AG10803 (cell line): ENCODE measurements at places on chromosomes 7 and 10.

- no peak for DNase-seq
Observed at GRCh38 chr7:16942929-16943509, 61.2 kb upstream of the AGR3 start.

DNA sequence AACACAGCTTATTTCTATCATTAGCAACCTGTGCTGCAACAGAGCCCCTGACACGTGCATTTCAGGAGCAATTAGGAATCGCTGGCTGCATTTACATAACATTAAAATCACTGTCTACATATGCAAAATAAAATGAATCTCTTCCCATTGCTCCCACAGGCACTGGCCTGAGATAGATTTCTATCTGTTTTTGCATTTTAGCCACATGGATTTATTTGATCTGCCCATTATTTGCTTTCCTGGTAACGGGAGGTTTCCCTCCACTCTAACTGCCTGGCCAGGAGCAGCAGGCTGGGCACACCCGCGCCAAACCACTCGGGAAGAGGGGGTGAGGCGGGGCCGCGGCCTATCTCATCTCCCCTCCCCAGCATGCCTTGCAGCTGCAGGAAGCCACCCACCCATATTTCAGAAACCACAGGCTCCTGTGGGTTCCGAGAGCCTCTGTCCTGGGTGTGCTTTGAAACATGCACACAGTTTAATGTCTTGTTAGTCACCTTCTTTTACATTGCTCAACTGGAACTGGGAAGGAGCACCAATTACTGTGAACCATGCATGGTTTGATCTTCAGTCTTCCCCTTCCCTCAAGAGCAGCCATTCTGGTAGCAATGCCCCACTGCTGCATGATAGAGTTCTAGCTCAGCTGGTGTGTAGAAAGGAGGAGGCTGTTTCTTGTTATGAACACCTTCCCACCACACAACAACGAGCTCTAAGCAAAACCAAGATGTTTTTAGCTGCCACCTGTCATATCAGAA is 37.7 kb upstream of the IKZF1 start:
- no peak for DNase-seq

GRCh38 chr7:80150611-80151273 is 16.1 kb downstream of the GNAI1 start:
- peak; percentile 82 for DNase-seq

- no peak for DNase-seq
Observed at GRCh38 chr7:46290374-46291049, 369.4 kb upstream of the IGFBP3 start.

GRCh38 chr7:2243458-2243857 is 1.4 kb downstream of the NUDT1 start:
- no peak for DNase-seq

GRCh38 chr7:11474902-11475585 is 357.0 kb downstream of the THSD7A start:
- no peak for DNase-seq

DNA sequence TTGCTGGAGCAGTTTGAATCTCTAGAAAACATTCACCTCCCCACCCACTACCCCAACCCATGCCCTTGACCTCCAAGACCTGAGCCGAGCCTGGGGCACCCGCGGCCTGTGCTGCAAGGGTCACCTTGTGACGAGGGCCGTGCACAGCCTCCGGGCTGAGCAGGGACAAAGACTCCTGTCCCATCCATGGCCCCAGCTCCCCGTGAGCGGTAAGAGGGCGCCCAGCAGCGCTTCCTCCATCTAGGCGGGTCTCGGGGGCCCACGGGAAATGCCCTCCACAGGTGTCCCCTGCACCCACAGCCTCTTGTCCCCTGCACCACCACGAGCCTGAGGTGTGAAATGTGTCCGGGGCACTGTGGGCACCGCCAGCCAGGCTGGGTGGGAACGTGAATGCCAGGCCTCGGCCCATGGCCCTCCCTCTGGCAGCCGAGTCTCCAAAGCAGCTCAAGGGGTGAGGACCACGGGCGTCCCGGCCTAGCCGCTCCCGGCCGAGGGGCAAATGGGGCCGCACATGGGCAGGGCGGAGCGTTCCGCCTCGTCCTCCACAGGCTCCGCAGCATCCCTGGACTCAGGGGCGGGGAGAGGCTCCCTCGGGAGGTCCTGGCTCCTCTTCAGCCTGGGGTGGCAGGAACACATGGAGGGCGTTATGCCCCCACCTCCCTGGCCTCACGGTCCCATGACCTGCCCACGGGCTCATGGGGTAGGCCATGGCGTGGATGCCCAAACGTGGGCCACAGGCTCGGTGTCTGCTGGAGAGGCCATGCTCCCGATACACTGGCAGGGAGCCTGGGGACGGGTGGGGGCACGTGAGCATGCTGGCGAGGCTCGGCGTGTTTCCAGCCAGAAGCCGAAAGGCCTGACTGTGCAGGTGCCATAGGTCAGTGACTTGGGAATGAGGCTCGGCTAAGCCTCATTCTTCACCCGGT is 21.1 kb downstream of the DPYSL4 start:
- DNase-seq, result no peak

GRCh38 chr10:77944519-77944918 is 18.0 kb upstream of the DLG5 start:
- DNase-seq, result peak; percentile 98

DNA sequence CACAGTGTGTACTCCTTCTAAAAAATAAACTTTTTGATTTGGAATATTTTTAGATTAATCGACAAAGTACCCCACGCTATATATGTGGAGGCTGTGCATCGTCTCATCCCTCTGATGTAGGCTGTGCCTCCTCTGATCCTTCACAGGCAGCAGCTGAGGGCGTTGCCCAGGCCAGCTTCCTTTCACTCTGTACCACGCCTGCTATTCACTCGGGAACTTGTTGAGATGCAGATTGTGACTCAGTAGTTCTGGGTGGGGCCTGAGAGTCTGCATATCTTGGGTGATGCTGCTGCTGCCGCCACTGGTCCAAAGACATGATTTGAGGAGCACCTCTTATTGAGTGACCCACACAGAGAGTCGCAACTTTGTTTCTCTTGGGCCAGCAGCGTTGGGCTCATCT is 7.9 kb upstream of the C10orf120 start:
- no peak for DNase-seq

DNA sequence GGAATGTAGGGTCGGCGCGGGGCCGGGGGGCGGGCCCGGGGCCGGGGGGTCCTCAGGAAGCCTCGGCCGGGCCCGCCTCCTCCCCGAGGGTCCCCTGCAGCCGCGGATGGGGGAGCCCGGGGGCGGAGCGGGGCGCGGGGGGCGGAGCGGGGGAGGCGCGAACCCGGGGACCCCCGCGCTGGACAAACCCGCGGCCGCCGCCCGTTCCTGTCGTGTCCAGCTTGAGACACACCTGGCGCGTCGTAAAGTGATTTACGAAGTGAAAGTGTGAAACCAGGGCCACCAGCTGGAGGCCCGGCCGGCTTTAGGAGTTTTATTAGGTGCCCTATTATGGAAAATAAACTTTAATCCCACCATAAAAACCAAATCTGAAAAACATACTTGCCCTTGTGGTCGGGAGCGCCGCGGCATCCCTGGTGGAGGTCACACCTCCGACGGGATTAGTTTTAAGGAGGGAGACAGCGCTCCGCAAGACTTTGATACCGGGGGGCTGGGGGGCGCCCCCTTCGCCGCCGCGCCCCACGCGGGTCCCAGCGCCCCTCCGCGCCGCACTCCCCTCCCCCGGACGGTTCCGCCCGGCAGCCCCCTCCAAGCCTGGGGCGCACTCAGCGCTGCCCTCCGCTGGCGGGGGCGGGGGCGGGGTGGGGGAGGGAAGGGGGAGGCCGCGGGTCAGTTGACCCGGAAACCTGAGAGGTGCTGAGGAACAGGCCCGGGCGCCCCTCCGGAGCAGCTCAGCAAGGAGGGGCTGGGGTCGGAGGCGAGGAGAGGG is 10.3 kb downstream of the MNX1 start:
- no peak for DNase-seq

DNA sequence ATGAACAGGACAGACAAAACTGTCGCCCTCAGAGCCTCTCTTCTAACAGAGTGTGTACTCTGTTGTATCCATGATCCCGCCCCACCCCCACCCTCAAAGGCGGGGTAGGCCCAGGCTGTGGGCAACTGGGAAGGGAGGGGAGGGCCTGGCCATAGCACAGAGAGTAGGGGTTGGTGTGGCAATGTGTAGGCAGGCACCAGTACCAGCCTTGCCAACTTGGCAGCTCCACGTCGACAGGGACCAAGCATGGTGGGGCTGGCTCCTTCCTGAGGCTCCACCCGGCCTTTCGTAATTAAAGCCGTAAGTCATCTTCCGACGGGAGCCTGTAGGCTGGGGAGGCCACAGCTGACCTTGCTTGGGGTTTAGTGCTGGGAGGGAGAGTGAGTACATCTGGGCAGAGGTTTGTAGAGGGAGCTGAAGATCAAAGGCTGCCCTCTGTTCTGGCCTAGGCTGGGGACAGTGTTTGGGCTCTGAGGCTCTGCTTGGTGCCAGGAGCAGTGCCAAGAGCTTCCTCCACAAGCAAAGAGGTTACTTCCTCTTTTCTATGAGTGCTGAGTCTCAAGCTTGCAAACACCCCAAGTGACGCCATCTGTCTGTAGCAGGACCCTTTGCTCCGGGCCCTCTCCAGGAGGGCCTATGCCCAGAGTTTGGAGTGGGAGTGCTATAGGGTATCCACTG is 121.6 kb downstream of the C10orf105 start:
- peak; percentile 69 for DNase-seq

DNA sequence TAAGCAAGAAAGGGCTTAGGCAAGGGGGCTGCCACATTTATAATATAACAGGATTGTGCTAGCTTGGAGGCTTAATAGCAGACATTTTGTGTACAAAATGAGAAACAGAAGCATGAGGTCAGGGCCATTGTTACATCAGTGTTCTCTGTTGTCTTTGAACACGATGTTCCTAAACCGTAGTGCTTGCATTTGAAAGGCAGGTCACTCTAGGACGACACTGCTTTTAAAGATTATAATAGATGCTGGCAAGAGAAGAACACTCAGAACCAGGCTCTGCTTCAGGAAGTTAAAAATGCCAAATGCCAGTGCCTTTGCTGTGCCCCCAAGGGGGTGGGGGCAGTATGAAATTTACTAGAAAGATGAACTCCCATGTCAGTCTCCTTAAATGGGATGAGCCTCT is 91.1 kb downstream of the SORCS3 start:
- DNase-seq, result no peak

DNA sequence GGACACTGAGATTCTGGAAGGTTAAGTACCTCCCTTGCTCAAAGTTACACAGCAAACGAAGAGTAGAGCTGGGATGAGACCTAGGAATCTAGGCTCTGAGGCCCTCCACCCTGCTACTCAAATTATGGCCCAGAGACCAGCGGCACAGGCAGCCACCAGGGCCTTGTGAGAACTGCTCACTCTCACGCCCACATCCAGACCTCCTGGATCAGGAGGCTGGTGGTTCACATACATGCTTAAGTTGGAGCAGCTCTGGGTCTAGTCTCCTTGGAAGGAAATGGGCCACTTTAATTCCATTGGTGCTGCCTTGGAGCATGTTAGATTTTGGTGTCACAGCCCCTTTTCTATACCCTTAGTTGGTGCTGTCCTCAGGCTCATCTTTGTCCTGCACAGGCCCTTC is 41.9 kb downstream of the ADRA2A start:
- no peak for DNase-seq

DNA sequence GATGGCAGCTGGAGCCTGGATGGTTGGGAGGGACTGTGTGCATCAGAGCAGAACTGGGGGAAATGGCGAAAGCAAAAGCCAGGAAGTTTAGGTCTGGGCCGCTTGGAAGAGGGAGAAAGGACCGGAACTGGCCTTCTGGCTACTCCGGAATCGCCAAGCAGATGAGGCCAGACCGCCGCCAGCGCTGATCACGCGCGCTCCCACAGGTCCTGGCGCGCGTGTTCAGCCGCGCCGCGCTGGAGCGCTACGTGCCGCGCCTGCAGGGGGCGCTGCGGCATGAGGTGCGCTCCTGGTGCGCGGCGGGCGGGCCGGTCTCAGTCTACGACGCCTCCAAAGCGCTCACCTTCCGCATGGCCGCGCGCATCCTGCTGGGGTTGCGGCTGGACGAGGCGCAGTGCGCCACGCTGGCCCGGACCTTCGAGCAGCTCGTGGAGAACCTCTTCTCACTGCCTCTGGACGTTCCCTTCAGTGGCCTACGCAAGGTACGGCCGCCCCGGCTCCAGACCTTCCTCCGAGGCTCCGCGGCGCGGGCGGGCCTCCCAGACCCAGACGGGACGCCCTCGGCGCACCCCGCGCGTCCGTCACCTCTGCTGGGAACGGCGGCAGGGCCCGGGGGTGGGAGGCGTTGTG is 2.0 kb downstream of the CYP26C1 start:
- DNase-seq, result peak; percentile 33

DNA sequence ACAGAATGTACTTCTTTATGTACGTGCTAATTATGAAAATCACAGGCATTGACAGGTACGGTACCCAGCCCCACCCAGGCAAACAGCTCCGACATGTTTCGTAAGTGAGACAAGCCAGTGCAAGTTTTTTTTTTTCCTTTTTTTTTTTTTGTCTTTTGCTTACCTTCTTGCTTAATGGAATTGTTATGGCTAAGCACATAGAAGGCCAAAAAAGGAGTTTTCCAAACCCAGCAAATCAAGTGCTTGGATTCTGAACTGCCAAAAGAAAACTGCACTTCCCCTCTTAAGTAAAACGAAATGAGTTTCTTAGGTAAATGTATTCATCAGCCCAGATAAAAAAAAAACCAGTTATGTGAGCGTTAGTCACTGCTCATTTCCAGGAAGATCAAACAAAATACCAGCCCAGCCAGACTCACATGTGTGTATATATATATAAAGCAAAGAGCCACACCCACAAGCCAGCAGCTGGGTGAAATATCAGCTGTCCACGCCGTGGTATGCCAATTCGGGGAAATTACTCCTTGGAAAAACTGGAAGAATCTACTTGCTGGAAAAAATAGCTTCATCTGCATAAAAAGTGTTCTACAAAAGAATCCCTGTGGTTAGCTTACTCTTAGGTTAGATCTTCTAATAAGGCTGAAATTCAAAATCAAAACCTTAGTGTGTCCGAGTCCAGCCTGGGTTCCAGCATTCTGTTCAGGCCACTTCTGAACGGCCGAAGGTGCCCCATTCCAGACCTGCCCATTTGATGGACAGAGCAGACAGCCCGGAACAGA is 8.0 kb downstream of the KLF6 start:
- DNase-seq, result peak; percentile 96

DNA sequence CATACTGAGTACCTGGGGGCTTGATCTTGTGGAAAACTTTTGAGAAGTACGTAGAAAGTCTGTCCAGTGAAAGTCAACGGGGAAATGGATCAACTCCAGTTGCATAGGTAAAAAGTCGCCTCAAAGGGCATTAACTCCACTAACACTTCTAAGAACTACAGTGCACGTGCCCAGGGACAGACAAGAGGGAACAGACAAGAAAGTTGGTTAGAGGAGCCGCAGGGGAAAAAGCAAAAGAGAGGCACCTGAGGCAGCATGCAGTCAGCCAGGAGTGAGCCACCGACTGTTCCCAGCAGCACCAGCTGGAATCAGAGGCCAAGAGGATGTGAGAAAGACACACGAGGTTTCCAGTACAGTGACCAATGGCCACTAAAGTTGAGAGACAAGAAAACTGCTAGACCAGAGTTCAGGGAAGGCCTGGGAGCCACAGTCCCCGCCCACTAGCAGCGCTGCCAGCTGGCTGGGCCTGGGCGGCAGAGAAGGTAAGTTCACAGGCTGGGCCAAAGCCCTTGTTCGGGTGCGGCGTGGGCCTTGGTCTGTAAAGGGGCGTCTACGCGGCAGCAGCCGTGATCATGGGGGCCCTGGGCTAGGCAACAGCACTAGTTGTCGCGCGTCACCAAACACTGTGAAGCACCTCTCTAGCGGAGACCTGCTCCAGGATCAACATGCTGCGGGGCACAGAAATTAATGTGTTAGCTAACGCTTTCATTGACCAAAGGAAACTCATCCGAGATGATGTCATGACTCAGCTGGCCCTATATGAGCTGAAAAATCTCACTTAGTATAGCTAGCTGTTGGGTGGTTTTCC is 14.0 kb downstream of the ITGB1 start:
- no peak for DNase-seq
